ENCODE measurements at places on chromosomes 1 and 21.

GRCh38 chr1:21930080-21930571 is 7.0 kb downstream of the HSPG2 start:
- no peak for DNase-seq

GRCh38 chr21:37172646-37173045 is 94.5 kb downstream of the VPS26C start:
- DNase-seq = no peak

DNA sequence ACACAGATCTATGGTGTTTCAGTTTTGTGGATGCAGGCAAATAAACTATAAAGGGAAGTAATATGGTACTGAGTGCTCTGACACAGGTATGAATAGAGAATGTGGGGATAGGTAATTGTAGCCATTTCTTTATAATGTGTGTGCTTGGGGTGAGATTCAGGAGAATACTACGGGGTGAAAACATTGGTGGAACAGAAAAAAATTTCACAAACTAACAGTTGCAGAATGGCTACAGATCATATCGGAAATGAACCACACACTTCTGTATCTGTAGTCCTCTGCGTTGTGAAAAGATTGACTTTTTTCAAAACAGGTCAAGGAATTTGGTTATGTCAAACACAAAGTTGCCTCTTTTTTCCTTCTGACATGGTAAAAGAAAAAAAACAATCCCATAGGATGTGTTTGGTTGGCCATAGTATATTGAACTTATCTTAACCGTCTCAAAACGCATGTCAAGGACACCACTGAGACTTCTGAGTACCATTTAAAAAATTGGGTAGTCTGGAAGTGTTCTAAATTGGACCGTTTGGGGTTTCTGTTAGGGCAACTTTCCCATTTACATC is 1.1 kb upstream of the CDC73 start:
- DNase-seq = peak; percentile 16

DNA sequence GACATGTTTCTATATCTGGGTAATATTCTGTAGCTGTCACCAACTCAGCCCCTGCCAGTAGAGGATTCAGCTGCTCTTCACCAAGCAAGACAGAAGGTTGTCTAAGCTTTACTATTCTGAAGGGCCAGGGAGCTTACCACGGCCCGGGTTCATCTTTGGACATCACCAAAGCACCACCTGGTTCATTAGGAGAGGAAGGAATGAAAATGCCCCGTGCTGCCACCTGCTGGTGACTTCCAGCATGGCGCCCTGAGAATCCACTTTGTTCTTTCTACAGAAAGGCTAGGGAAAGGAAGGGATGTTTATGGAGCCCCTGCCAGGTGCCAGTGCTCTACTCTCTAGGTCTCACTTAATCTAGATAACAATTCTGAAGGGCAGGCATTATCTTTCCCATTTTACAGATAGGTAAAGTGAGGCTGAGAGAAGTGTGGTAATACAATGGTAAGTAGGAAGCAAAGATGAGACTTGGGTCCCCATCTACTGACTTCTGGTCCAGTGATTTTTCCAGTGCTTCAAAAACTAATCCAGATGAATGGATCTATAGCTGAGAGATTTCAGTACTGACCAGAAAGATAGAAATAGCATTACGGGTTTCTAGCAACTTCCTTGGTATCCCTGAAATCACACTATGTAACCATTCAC is 79.5 kb downstream of the BEND5 start:
- peak; percentile 68 for DNase-seq

GRCh38 chr1:233251201-233251720 is 44.3 kb downstream of the PCNX2 start:
- no peak for DNase-seq

DNA sequence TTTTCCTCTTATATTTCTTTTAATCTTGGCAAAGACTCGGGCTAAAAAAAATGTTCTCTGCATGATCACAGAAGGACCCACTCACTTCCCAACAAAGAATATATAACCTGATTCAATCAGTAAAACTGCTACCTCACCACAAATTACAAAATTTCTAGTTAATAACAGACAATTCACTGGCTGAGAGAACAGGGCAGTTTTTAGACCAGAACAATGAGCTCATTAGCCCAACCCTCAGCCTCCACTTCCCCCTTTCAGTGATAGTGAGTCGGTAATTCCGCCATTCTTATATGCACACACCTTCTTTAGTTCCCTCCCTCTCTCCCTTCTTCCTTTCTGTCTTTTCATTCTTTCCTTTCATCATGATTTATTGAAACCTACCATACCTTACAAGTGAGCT is 8.9 kb downstream of the SIPA1L2 start:
- DNase-seq = no peak

- no peak for DNase-seq
Observed at GRCh38 chr1:191483988-191484387, 674.3 kb upstream of the RGS18 start.

DNA sequence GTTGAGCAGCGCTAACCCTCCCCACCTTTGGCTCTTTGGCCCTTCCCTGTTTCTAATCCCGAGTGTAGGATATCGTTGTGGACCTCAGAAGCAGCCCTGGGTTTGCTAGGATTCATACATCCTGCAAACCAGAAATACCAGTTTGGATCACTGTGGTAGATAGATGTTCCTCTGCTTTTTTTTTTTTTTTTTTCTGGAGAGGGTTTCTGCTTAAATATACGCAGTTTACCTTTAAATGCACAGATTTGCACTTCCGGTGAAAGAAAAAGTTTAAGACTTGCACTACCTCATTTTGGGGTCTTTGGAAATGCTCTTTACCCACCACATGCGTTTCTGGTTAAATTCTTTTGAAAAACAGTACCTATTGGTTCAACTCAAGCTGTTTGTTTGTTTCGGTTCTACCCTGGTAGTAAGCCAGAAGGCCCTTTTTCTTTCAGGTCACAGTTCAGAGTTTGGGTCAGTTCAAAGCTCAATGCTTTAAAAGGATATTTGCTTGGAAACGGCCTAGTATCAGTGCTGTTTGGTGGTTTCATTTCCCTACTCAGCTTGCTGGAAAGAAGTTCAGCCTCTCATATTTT is 908 bp downstream of the DDI2 start:
- no peak for DNase-seq

GRCh38 chr1:236063919-236064673 is 794 bp downstream of the NID1 start:
- peak; percentile 83 for DNase-seq

GRCh38 chr21:38948377-38949069 is 142.8 kb downstream of the ETS2 start:
- DNase-seq = no peak

DNA sequence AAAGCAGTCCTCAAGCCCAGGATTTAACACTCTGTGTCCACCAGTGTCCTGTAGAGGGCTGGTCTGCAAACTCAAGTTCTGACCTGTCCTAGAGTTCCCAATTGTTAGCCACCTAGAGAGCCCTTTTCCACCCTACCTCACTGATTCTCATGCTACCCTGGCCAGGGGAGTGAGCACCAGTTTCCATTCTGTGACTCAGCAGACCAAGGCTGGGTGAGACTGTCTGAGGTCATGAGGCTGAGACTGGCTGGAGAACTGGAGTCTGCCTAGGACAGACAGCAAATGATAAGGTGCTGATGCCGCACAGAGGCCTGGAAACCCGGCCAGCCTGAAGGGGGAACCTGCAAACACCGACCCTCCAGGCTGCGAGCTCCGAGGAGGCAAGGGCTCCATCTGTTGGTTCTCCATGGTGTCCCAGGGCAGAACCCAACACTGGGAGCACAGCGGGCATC is 13.7 kb downstream of the GLIS1 start:
- DNase-seq = peak; percentile 38

DNA sequence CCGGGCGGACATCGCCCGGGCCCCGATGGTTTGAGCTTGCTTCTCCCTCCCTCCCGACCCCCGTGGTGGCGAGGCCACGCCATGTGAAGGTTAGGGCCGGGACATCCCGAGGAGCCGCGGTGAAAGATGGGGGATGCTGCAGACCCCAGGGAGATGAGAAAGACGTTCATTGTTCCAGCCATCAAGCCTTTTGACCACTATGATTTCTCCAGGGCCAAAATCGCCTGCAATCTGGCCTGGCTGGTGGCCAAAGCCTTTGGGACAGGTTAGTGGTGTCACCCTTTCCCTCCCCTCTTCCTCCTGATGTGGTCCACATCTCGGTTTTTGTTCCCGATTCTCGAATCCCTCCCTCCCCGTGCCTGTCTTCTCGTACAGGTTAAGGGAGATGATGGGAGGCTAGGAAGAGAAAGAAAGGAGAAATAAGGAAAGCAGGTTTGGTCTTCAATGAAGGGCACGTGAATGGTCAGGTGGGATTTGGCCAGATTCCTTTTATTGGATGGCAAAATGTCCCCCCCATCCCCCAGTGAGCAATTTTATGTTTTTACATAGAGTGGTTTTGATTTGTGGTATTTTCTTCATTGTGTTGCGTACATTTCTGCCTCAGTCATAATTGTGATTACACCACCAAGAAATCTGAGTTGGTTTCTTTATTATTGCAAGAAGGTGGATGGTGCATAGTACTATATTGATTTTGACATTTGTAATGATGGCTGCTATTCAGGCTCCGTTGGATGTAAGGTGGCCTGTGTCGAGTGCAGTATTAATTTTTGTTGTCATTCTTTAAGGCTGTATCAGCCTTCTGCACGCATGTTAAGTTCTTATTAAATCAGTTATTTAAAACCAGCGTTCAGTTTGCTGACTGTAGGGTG is 1.2 kb downstream of the CAMSAP2 start:
- no peak for DNase-seq

- no peak for DNase-seq
Observed at GRCh38 chr1:2383576-2383975, 7.8 kb downstream of the MORN1 start.

DNA sequence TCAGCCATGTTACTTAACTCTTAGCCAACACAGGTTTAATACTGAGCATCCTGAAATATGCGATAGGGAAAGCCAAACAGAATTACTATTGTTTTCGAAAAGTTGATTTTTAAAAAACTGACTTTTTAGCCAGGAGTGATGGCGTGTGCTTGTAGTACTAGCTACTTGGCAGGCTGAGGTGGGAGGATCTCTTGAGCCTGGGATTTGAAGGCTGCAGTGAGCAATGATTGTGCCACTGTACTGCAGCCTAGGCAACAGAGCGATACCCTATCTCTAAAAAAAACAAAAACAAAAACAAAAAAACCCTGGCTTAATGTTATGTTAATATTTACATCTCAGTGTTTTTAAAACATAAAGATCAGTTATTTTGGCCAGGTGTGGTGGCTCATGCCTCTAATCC is 16.7 kb downstream of the NMNAT1 start:
- DNase-seq = no peak

- no peak for DNase-seq
Observed at GRCh38 chr1:26788515-26788785, 700 bp downstream of the PIGV start.

GRCh38 chr21:35081861-35082260 is 32.8 kb upstream of the RUNX1 start:
- no peak for DNase-seq

DNA sequence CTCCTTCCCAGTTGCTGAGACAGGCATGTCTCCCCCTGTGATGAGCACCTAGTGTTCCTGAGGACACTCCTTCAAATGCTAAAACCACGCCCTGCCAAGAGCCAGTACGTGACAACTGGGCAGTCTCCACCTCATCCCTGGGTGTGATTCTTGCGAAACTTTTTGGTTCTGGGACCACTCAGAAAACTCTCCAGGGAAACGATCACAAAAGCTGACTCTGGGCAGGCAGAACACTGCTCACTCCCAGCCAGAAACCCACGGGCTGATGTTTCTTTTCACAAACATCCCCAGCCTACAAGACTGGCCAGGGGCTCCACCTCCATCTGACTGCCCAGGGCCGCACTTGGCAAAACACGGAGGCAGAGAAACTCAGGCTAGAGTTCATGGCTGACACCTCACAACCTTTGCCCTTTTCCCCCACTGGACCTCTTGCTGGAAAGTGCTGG is 24.4 kb downstream of the DHRS3 start:
- DNase-seq = no peak

GRCh38 chr1:51755437-51755836 is 123.1 kb downstream of the NRDC start:
- DNase-seq = no peak

GRCh38 chr21:36350282-36350910 is 30.4 kb downstream of the MORC3 start:
- DNase-seq = no peak

- DNase-seq = no peak
Observed at GRCh38 chr1:96370757-96371156, 350.8 kb upstream of the PTBP2 start.

DNA sequence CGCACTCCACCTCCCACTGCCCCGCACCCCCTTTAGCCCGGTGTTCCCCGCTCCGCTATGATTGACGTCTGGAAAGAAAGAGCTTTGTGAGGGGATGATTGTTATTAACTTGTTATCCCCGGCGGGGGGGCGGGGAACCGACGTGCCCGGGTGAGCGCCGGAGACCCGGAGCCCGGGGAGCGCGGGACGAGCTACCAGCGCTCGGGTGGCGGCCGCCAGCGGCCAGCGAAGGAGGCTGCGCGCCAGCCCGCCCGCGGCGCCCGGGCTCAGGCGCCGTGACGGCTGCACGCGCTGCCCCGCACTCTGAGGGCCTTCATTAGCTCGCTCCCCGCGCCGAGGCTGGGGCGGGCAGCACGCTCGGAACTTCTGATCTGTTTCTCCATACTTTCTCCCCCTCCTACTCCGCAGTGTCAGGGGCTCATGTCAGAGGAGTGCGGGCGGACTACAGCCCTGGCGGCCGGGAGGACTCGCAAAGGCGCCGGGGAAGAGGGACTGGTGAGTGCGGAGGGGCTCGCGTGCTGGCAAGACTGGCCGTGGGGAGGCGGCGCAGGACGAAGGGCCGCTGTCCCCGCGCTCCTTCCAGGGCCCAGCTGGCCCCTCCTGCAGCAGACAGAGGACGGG is 2.1 kb downstream of the LHX8 start:
- no peak for DNase-seq

DNA sequence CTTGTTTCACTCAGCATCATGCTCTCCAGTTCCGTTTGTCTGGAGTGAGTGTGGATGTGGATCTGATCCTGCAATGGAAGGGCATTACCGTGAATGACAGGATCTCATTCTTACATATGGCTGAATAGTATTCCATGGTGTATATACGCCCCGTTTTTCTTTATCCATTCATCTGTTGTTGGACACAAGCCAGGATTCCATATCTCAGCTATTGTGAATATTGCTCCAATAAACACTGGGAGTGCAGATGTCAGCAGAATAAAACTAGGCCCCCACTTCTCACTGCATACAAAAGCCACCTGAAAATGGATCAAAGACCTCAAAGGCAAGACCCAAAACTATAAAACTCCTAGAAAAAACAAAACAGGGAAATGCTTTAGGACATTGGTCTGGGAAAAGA is 120.3 kb upstream of the TMPRSS2 start:
- DNase-seq = no peak

DNA sequence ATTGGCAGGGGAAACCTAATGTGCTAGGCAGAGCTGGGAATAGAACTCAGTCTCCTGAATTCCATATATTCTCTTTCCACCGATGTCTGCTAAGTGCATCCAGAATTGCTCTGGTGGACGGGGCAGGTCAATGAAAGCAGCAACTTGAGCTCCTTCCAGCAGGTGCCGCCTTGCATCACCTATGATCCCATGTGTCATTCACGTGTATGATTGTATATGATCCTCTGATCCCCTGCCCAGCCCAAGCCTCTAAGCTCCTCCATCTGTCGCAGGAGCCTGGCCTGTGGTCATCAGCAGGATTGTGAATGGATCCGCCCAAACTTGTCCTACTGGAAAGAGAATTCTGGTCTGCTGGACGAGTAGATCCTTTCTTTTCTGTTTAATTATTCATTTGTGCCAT is 13.1 kb downstream of the ACTA1 start:
- no peak for DNase-seq

Measured in kidney (tissue), 22 donors.